ENCODE measurements at places on chromosomes 3 and 15.

GRCh38 chr3:189513281-189514117, 117.7 kb upstream of the TP63 start:
- no peak for DNase-seq

DNA sequence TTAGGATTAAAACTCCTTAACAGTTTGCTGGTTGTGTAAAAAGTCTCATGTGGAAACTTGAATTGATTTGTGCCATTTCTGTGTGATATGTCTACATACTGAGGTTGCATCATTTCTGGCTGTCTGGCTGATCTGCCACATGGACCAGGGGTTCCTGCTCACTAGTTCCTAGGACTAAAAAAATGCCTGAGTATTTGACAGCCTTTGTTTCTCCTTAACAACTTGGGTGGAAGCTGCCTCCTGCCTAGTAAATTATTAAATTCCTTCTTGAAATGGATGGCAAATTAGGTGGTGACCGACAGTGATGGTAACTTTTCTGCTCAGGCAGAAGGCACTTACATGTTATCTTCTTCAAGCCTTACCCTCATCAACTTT, 226.9 kb upstream of the MRPL3 start:
- DNase-seq = no peak

DNA sequence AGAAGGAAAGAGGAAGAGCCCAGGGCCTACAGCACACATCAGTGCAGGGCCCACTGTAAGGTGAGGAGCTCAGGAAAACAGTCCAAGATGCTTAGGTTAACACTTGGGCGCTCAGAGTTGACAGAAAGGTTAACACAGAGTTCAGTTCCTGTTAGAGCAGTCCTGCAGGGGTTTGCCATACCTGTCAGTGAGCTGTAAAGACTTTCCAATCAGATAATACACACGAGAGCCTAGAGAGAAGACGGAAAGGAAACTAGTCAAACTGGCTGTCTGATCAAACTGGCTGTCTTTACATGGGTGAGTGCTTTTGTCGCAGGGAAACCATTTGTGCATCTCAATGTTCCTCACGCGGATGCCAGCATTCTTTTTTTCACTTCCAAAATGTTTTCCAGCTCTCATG, 61.4 kb upstream of the ARHGEF26 start:
- DNase-seq = no peak

DNA sequence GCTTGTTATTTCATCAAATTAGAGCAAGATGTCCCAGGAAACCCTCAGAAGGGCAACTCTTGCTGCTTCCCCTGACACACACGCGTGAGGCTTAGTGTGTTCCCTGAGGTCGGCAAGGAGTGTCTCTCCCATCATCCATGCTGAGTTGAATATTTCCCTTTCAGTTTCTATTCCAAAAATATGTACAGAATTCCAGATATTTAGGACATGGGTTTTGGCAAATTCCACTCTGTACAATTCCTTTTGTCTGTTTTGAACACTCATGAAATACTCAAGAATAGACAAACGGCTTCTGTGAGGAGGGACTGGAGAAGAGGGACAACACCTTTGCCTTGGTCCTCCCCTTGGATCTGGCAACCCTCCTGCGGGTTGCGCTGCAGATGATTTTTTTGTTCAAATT, 138.0 kb downstream of the DUT start:
- no peak for DNase-seq

DNA sequence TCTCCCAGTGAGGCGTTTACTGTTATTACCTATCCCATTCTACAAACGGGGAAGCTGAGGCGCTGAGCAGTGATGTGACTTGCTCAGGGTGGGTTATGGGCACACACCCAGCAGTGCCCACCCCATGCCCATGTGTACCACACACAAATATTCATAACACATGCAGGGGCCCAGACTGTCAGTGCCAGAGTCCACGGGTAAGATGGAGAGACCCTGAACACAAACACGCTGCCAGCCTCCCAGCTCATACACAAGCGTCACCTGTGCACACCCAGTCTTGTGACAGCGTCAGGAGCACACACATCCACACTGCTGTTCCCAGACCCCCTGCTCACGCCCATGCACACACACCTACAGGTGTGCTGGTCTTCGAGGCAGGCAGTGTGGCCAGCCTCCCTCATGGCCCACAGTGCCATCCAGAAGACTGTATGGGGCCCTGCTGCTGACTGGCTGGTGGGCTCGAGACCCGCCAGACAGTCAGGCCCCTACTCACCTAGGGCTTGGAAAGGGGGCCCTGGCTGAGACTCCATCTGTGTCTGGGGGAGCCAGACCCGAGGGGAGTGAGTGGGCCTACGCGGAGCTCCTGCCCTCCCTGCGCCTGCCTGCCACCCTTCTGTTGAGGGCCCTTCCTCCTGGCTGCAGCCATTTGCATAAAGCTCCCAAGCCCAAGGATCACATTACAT, 39.4 kb downstream of the DNAJB8 start:
- DNase-seq = no peak

- no peak for DNase-seq
These were observed 29.8 kb downstream of the ALS2CL start for GRCh38 chr3:46663591-46664135.

GRCh38 chr15:57306161-57306943, 70.0 kb upstream of the CGNL1 start:
- DNase-seq = peak; percentile 81

DNA sequence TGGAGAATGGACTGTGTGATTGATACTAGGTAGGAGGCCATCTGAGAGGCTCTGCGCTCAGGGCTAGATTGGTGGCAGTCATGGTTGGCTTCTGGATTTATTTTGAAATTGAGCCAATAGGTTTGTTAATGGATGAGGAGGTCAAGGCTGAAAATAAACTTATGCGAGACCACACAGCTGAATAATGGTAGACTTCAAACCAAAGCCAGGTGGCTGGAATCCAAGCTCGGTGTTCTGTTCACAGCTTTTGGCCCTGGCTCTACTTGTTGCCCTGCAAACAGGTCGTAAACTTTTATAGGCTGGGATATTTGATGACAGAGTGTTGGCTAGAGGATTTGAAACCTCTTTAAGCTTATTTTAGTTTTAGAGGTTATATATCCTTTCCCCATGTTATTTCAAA, 160.4 kb downstream of the CHL1 start:
- no peak for DNase-seq

GRCh38 chr15:43133430-43134156, at the start of gene TMEM62:
Gene TMEM62 (plus strand): TSS chr15:43133586. CDS start chr15:43133803, 217 bp downstream.
- peak; percentile 60 for DNase-seq

DNA sequence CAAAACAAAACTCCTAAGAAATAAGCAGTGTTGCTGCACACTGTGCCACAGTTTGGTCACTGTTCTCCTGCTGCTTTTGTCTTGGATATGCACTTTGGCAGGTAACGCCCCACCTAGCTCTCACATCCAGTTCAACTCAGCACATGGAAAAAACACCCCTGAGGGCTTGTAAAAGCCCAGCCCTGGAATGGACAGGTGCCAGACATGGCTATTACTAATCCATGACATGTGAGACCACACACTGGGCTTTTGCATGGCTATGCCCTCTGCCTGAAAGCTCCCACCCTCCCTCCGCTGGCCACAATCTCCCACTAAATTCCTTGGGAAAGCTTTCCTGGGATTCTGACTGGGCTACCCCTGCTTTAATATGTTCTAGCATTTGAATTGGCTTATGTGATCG, 24.7 kb upstream of the ZBED2 start:
- no peak for DNase-seq

- DNase-seq = no peak
These were observed 345.9 kb upstream of the TPRG1 start for GRCh38 chr3:188825901-188826300.

DNA sequence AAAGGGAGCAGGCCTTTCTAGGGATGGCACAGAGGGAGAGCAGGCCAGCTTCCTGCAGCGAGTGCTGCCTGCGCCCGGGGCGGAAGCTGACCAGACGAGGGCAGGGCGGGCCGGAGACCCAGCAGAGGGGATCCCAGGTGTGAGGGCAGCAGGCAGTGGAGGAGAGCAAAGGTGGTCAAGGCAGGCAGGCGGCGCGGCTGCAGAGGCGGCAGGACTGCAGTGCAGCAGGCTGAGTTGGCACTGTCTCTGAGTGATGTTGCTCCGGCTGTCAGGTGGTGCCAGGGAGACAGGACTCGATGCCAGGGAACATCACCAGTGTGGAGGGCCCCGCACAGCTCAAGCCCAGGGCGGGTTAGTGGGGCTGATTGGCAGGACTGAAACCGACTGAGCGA, 22.3 kb upstream of the PLXNA1 start:
- DNase-seq = no peak

DNA sequence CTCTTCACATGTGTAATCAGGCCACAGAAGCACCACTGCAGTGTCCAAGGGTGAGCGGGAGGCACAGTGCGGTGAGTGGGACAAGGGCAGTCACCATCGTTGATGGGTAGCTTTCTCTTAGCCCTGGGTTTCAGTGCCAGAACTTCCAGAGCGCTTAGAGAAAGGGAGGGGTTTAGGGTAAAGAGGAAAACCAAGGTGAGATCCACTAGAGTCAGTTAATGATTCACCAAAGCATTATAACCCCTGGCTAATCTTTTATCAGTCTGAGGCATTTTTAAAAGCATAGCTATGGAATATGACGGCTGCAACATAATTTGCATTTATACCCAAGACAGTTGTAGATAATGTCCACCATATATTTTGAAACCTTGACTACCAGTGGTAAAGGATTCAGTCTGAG, 94.8 kb downstream of the SHQ1 start:
- no peak for DNase-seq

DNA sequence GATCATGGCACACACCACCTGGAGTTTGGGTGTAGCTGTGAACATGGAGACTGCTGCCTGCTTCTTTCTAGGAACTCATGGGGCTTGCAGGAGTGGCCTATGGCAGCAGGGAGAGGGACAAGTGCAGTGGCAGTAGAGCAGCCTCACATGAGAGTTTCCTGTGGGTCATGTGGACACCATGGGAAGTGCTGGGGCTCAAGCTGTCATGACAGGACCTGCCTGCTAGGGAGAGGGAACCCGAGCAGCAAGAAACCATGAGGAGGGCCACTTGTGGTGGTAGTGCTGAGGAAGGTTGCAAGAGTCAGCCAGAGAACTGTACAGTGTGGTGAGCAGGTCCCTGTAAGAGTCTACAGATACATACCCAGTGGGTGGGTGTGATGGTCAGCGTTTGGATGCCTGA, 73.8 kb upstream of the MRPS22 start:
- no peak for DNase-seq

DNA sequence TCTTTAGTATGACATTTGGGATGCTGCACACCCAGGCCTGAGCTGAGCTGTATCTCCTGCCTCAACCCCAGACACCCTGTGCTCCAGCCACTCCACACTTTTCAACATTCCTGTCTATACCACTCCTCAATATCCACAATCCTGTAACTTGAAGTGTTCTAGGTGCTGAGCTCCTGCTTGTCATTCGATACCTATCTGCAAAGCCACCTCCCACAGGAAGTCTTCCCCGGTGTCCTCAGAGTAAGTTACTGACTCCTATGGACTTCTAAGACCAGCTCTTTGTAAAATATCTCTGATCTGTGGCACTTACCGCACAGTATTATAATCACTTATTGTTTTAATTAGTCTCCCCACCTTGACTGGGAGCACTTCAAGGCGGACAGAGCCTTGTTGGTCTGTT, 1.2 kb upstream of the CAV3 start:
- DNase-seq = no peak

- peak; percentile 74 for DNase-seq
These were observed 1.3 kb downstream of the ARL6IP5 start for GRCh38 chr3:69085833-69086722.
